ENCODE measurements at places on chromosomes 5 and 9. TPM values are rescaled to one million over a fixed set of nuclear protein-coding genes. Genes with fewer than 3 reads are reported as not detected.

The ANKRD31 gene
- 0.28 TPM for total RNA-seq

DNA sequence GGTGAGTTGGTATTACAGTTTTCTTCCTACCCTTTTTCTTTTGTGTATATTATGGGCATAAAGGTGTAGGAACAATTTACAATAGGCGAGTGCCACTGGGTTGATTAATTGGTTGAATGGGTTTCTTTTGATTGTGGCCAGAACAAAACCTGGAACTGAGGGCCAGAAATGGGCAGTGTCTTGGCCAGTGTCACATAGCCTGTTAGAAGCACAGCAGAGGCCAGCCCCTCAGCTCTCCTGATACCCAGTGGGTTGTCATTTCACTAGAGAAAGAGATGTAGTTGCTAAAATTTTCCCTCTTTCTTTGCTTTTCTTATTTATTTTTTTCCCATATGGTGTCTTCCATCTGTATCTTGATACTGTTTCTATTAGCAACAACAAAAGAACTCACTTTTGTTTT is 38.8 kb upstream of the SEMA6A start:
- no peak for DNase-seq

DNA sequence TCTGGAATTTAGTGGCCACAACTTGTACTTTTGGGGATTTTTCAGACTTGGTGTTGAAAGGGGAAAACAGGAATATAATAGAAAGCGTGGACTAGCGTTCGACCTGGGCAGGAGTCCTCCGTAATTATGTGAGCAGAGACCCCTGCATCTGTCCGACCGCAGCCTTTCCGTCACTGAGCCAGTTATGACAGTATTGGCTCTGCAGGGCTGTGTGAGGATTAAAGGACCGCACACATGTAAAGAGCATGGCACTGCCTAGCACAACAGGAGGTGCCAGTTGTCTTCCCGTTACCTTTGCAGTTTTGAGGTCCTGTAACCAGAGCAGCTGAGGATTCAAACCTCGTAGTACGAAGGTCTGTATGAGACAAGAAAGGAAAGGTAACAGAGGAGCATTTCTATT is 1.2 kb downstream of the B4GALT7 start:
- no peak for DNase-seq

GRCh38 chr5:55920784-55921183 is 69.6 kb downstream of the IL31RA start:
- DNase-seq: no peak

GRCh38 chr9:110033869-110034268 is 174.1 kb downstream of the C9orf152 start:
- DNase-seq: no peak

DNA sequence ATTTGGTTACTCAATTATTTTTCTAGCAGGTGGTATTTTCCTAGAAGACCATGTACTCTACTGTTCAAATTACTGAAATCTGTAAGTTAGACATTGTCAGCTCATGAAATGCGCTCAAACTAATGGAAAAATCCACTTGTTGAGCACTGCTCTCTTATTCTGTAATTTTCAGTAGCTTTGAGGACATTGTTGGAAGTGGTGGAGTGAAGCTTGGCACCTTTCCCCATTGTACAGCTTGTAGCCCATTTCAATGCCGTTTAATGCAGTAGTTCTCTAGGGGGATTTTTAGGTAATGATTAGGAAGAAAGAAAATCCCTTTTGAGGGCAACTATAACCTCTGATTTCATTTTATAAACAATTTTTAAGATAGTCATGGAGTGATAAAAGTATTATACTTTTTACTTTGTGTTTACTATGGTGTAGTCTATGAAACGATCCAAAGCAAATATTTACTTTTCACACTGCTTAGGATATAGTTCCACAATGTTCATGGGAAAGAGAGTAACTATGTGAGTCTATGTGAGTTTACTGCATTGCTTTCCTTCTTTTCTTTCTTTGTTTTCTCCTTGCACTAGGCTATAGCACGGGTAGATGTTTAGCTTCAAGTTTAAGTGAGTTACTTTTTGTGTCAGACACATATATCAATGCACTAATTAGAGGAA is 165.8 kb upstream of the ANKH start:
- no peak for DNase-seq

DNA sequence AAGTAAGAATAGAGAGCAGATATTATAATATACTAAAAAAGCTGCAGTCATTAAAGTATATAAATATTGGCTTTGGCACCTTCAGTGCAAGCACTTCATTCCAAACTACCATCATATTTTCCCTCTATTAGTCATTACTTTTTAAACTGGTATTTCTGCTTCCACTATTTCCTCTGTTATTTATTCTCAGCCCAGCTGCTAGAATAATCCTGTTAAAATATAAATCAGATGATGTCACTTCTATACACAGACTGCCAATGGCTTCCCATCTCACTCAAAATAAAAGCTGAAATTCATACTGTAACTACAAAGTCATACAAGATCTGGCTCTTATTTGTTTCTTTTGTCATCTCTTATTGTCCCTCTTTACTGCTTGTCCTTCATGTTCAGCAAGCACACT is 432.9 kb downstream of the TLE4 start:
- DNase-seq: no peak

Data from pancreas (tissue), 10 donors.